CD4-positive, alpha-beta memory T cell (primary cell): ENCODE measurements at places on chromosomes 11 and 22.
A peak's percentile ranks its signal among the peaks of the same experiment; 100 is the strongest.

DNA sequence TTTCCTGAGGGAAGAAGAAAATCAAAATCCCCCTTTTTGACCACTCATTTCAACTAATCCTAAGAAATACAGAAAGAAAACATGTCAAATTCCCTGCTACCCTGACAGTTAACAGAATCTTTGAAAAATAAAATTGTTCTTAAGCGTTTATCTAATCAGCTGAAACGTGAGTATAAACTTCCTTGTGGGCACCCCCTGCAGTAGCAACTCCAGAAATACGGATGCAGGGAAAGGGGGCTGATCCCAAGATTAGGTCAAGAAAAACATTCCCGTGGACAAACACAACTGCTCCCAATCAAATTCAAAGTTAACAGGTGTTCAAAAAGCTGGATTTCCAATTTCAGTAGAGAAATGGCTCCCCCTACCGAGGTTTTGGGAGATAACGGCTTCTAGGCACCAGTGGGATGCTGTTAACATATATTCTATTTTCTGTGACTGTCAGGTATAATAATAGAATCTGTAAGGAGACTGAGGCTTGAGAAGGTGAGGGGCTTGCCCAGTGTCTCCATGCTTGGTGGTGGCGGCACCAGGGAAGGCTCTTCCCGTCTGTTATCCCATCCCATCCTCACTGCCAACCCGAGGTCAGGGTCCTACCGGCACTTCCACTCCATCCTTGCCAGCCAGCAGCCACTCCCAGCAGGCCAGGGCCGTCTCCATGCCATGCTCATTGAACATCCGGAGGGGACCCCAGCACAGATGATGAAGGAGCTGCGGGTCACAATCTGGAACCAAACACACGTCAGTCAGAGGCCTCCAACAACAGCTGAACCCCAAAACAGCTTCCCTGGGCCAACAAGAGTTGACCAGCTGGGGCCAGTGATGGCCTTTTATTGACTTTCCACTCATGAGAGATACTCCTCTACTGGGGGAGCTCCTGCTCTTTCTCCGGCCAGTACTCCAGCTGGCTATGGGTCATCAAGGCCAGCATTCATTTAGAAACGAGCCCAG, 32.0 kb upstream of the SERPIND1 start:
- peak; percentile 50 for DNase-seq

- DNase-seq = no peak
Measured at GRCh38 chr11:66220566-66220935, 47.9 kb upstream of the RAB1B start.

DNA sequence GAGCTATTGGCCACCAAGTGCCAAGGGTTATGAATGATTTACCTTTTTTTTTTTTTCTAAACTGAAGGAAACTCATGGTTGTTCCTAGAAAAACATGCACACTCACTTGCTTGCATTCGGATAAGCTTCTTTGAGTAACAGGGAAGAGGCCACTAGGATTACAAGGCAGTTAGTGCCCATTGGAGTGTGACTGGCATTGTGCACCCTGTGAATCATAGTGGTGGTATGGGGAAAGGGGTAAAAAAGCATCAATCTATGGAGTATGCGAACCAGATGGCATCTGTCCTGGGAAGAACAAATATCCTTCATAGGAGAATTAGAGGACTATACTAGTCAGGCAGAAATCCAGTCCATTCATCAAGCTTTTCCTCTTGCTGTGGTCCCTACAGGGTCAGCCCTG, 24.2 kb downstream of the CD44 start:
- DNase-seq = no peak

- DNase-seq = no peak
Measured at GRCh38 chr22:23457380-23457985, 122.6 kb downstream of the IGLL1 start.

DNA sequence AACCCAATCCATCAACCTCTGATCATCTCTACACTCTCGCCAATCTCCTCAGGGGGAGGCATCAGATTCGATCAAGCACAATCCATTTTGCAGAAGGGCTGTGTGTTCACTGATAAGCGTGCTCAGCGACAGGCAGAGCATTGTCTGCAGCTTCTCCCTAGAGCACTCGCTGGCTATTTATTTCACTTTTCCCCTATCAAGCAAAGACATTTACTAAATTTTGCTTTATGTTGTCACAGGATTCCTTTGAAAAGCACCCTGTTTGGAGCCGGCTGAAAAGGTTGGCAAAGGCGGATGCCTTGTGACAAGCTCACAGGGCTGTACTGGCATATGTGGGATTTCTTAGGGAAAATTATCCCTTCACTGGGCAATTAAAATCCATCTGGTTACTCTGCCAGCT, 1381.5 kb upstream of the TENM4 start:
- DNase-seq = no peak

DNA sequence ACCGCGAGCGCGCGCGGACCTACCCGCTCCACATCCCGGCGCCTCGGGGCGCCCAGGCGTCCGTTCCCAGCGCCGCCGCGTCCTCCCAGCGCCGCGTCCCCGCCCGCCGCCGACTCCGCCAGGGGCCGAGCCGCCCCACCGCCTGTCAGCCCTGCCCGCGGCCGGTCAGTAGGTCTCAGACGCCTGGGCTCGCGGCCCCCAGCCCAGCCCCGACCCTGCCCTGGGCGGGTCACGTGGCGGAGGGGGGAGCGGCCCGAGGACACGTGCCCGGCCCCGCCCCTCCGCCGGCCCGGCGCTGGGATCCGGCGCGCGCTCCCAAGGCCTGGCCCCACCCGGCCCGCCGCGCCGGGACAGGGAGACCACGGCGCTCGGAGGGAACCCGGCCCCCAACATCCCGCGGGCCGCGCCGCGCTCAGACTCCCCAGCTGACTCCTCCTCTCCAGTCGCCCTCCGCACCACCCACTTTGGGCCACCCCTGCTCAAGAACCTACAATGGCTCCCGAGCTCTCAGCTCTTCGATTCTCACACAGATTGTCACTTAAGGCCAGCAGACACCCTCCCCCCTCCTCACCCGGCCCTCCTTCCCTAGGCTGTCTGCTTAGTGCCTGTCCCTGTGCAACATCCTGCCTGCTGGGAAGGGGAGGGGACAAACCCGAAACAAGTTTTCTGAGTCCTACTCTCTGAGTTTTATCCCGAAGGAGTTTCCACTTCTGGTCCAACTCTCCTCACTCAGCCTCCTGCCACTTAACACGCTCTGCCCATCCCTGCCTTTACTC, at the start of gene RAB3IL1:
Gene RAB3IL1, minus strand, starts transcription at position 233 of the 776 bp plus-strand sequence. Its CDS starts 199 bp downstream, at position 34.
- DNase-seq = no peak

DNA sequence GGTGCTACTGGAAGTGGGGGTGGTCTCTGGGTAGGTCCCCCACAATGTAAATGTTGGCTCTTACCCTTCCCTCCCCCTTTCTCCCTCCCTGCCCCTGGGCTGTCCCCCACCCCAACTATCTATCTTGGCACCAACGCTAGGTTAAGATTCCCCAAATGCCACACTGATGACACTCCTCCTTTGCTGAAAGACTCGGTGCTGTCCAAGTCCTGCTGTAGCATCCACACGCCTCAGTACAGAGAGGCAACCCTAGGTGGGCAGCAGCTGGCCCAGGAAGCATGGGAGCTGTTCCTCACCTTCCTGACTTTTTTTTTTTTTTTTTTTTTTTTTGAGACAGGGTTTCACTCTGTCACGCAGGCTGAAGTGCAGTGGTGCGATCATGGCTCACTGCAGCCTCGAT, 3.4 kb upstream of the KCTD17 start:
- DNase-seq = no peak

DNA sequence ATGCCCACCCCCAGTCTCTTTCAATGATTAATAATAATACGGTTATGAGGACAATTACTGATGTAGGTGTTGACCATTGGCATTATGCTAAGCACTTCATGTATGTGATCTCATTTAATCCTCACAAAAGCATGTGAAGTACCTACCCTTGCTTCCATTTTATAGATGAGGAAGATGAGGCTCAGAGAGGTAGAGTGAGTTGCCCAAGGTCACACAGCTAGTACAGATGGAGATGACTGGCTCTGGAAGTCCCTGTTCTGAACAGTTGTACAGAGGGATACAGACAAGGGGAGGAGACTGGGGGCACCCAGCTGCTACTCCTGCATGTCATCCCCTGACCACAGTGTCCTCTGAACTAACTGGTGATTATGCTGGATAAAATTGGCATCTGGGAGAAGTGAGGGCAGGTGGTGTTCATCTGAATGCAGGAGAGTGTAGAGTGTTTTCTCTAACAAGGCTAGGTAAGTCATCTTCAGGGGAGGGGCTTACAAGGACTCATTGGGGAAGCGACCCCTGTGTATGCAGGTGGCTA, 43.2 kb downstream of the KIAA1671 start:
- no peak for DNase-seq

GRCh38 chr11:100791860-100792259, 104.8 kb downstream of the ARHGAP42 start:
- no peak for DNase-seq

GRCh38 chr11:47408598-47409439, 429 bp downstream of the SLC39A13 start:
- no peak for DNase-seq

DNA sequence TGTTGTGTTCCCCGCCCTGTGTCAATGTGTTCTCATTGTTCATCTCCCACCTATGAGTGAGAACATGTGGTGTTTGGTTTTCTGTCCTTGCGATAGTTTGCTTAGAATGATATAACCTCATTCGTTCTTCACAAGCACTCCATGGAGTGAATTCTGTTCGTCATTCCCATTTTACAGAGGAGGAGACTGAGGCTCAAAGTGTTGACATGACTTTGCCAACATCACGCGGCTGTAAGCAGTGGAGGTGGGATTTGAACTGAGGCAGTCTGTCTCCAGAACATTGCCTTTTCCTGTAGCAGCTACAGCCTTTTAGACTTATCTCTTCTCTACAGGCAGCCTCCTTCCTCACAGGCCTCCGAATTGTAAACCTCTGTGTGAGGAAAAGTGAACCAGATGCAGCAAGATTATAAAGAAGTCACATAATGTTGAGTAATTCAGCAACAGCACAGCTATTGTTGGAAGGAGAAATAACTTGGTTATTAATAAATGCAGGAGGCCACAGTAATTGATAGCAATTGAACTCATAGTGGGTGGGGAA, 74.6 kb downstream of the MYO18B start:
- DNase-seq = no peak

DNA sequence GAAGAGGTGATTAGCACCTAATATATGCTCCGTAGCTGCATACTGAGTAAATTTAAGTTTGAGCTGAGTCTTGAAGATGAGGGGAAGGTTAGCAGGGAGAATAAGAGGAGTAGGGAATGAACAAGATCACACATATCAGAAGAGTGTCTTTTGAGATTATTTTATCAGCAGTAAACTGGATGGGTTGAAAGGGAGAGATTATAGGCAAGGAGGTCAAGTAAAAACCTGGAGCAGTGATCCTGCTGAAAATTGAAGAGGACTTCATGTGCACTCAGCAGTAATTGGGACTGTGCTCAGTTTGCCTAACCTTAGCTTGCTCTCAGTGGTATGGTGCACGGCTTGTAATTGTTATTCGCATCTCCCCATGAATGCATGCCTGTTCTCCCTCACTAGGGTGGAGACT, 79.5 kb upstream of the PICALM start:
- no peak for DNase-seq
